Skin of body (tissue), 3 donors: ENCODE measurements at places on chromosomes 3 and 15.

GRCh38 chr3:66816090-66816761 is 181.9 kb upstream of the KBTBD8 start:
- DNase-seq: peak; percentile 83

DNA sequence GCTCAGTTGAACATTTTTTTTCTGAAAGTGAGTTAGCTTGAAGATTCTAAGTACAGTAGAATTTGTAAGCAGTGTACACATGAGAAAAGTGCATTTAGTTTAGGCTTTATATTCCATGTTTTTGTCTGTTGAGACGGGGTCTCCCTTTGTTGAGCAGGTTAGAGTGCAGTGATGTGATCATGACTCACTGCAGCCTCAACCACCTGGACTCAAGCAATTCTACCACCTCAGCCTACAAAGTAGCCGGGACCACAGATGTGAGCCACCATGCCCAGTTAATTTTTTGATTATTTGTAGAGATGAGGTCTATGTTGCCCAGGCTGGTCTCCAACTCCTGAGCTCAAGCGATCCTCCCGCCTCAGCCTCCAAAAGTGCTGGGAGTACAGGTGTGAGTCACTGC is 5.3 kb upstream of the CSNK1G1 start:
- DNase-seq: no peak

DNA sequence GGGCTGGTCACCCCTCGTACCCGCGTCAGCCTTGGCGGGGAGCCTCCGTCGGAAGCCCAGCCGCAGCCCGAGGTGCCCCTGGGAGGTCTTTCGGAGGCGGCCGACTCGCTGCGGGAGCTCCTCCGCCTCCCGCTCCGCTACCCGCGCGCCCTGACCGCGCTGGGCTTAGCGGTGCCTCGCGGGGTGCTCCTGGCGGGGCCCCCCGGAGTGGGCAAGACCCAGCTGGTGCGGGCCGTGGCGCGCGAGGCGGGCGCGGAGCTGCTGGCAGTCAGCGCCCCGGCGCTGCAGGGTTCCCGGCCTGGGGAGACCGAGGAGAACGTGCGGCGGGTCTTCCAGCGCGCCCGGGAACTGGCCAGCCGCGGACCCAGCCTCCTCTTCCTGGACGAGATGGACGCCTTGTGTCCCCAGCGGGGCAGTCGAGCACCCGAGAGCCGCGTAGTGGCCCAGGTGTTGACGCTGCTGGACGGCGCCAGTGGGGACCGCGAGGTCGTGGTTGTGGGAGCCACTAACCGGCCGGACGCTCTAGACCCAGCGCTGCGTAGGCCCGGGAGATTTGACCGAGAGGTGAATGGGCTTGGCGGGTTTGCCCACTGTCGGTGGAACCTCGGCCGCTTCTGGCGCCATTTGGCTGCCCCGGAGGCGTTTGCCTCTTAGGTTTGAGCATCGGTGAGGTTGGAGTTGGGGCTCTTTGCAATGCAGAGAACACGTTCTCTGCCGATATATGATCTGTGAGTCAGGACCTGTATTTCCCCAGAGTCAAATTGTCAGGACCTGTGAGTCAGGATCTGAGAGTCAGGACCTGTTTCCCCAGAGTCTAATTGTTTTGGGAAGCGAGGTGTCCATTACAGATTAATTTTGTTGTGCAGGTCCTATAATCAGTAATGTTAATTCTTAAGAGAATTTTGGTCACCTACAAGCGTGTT is 24.9 kb upstream of the GATM start:
- no peak for DNase-seq

DNA sequence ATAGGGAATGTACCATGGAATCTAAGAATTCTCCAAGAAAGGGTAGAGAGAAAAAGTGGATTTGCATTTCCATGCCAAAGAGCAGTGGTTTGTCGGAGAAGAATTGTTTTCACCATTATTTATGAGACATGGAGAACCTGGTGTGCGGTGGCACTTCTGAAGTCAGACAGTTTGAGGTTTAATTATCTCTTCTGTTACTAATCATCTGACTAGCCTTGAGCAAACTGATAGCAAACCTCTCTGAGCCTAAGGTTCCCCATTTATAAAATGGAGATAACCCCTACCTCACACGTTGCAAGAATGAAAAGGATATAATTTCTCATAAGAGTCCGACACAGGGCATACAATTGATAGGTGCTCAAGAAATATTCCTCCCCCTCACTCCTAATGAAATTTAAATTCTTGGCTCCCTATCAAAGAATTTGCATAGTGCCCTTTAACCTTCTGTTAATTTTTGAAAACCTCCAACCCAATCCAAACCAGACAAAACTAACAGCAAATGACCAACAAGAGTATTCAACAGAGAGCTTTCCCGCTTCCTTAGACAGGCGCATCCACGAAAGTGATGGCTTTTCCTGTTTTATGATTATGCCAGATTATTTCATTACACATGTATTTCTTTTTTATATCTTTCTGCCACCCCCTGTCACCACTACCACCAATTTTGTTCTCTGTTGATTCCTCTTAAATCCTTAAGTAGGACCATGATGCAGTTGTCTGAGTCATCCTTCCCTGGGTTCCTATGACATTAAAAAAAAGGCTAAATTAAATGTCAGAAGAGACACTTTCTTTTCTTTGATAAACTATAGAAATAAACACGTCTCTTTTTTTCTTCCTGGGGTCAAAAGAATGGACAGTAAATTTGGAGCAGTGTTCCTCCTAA is 28.5 kb downstream of the TMEM212 start:
- DNase-seq: no peak

DNA sequence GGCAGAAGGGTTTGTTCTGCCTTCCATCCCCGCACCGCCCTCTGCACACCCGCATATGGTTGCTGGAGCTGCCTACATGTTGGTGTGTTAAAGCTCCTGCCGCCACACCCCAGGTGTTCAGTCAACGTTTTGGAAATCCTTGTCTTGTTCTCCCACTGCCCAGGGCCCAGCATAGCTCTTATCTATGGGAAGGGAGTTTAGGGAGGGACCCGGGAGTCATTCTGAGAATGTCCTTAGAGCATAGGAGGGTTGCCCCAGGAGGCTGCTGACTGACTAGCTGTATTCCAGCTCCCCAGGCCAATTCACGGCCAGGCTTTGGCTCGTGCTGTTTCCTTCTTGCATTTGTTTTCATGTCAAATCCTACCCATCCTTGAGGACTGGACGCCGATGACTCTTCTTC is 46.8 kb downstream of the MAGEF1 start:
- DNase-seq: no peak

DNA sequence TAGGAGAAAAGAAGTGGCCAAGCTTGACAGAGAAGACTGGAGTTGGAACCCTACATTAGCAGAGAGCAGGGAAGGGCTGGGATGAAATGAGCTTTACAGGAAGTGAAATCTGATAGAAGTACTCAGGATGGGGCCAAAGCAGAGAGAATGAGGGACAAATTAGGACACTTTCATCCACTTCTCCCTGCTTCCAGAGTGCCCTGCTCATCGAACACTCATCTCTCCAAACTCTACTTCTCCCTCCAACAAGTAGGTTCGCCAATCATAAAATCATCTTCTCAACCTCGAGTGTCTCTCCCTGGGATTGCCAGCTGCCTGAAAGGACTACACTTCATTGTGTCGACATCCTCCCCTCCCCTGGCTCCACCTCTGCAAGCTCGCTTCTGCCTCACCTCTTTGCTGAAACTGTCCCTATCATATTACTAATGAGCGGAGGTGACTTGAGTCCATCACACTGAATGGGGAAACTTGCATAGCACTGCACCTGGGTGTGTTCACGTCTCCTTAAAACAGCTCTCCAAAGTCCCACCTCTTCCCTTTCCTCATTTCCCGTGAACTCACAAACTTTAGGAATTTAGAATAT is 365.8 kb downstream of the FOXP1 start:
- DNase-seq: no peak

DNA sequence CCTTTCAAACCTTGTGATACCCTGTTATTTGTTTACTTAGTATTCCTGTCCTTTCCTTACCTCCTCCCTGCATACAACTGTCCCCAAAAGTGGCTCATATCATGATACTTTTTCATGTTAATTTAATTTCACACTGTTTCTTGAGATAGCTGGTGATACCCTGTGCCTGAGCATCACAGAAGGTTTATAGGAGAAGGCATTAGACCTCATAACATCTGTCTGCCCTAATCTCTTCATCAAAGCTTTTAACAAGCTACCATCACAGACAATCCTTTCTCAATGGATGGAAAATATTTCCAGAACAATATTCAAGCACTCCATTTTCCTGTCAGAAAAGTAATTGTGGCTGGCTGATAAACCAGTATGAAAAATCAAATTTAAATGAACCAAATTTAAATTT is 81.6 kb downstream of the SSR3 start:
- DNase-seq: no peak

DNA sequence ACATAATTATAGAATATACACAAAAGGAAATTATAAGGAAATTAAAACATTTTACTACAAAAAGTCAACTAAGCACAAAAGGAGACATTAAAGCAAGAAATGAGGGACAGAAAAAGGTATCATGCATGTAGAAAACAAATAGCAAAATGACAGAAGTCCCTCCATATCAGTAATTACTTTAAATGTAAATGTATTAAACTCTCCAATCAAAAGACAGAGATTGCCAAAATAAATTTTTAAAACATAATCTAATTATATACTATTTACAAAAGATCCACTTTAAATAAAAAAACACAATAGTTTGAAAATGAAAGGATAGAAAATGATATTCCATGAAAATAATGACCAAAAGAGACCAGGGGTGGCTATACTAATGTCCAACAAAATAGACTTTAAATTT is 123.7 kb downstream of the MEX3B start:
- no peak for DNase-seq

DNA sequence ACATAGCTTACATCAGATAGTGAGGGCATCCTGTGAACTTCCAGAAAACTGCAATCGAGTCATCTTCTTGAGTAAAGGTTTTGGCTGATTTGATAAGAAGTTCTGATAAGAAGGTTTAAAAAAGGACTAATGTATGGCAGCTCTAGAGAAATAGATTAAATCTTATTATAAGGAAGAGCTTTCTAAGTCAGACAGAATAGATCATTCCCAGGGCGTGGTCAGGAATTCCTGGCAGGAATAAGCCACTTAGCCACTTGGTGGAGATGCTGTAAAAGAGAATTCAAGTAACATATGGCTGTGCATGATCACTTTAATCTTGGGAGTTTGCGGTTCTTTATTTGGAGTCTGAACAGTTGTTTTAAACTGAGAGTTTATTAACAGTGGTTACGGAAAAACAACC is 17.4 kb downstream of the PGBD4 start:
- no peak for DNase-seq

GRCh38 chr15:97836003-97836402 is 124.5 kb upstream of the ARRDC4 start:
- no peak for DNase-seq

DNA sequence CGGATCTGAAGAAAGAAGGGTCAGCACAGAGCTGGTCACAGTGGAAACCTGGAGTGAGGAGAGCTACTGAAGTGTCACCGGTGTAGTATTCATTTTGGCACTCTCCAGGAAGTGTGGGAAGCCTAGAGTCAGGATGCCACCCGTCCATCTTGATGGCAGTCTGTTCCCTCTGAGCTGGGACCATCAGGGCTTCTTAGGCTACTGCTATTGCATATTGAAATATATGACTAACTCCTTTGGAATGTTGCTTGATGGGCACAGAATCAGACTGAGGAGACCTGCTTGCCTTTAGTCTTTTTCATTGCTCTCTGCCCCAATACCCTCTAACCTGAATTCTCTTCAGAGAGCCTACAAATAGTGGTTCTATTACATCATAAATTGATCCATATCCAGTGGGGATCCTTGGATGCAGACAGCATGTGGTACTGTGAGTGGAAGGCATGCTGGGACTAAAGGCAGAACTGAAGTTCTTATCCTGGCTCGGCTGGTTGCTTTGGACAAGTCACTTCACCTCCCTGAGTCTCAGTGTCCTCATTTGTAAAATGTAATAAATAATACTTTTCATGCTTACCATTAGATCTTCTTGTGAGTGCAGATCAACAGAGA is 143.5 kb downstream of the PDE8A start:
- no peak for DNase-seq

DNA sequence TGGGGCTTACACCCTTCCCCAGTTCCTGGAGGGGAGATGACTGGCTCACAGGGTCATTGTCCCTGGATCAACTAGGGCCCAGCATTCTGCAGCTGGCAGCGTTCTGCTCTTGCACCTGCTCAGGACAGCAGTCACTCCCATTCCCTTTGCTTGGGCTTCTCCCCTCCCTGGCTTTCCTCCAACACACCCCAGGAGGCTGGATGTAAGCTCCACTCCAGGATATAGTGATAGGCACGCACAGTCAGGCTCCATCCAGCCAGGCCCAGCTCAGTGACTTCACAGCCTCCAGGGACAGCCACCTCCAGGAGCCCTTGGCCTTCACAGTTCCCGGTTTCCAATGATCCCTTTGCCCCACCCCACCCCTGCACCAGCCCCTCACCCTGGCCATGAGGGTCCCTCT is 1.9 kb downstream of the SPTBN5 start:
- no peak for DNase-seq

- DNase-seq: no peak
Observed at GRCh38 chr3:129161860-129162271, 1.0 kb upstream of the ISY1 start.

- DNase-seq: no peak
Observed at GRCh38 chr3:100009276-100010086, 104.8 kb downstream of the FILIP1L start.

- DNase-seq: no peak
Observed at GRCh38 chr3:49636883-49637609, 37.1 kb upstream of the APEH start.

DNA sequence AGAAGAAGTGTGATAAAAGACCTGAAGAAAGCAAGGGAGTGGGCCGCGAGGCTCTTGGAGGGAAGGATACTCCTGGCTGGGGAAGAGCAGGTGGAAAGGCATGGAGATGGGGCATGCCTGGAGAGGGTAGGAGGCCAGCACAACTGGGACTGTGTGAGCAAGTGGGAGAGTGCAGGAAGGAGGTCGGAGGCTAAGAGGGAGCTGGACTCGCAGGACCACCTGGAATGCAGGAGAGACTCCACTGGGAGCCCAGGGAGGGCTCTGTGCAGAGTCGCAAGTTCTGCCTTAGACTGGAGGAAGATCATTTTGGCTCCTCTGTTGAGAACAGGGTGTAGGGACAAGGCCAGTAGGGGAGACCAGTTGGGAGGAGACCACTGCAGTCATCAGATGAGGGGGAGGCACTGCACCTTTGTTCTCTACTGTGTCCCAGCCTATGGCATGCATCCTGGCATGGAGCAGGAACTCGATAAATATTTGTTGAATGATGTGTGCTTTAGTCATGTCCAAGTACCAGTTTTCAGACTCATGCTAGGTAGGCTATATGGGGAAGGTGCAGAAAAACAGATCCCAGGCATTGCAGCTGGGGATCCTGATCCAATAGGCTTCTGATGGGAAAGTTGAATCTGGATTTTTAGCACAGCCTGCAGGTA is 13.7 kb downstream of the FAM107A start:
- no peak for DNase-seq
